Naive thymus-derived CD4-positive, alpha-beta T cell (primary cell): ENCODE measurements at places on chromosomes 2 and 18. TPM values are rescaled to one million over a fixed set of nuclear protein-coding genes. Genes with fewer than 3 reads are reported as not detected.

The MYO3B gene
- total RNA-seq, result not detected

The PAX3 gene
- not detected for total RNA-seq

The CAPN14 gene
- 0.18 and 0.24 TPM in 2 replicates for total RNA-seq

The STAT4 gene
- total RNA-seq, result 122 TPM

The CNDP1 gene
- total RNA-seq, result not detected

GRCh38 chr2:80670763-80671162, 366.2 kb upstream of the LRRTM1 start:
- DNase-seq, result no peak

DNA sequence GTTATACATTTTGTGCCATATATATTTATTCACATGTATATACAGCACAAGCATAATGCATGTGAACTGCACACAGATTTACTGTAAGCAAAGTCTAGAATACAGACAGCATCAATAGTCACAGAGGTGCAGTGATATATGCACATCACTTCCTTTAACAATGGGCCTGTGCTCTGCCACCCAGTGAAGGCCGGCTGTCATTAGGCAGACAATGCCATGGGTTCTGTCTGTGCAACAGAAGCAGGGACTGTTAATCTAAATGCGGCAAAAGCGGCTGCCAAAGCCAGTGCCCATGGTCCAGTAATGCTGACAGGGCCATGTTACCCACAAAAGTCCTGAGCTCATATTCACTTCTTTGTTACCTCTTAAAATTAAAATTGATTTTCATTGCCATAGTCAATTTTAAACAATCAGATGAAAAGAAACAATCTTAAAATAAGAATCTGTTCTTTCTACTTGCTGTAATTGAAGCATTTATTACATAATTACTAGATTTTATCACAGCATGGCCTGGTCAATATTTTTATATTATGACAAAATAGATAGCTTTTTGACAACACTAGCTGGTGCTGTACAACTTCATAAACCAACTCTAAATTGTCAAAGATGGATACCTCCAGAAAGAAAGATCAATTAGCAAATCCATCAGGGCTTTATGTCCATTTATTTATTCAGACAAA, 232.0 kb downstream of the STK39 start:
- DNase-seq, result no peak

DNA sequence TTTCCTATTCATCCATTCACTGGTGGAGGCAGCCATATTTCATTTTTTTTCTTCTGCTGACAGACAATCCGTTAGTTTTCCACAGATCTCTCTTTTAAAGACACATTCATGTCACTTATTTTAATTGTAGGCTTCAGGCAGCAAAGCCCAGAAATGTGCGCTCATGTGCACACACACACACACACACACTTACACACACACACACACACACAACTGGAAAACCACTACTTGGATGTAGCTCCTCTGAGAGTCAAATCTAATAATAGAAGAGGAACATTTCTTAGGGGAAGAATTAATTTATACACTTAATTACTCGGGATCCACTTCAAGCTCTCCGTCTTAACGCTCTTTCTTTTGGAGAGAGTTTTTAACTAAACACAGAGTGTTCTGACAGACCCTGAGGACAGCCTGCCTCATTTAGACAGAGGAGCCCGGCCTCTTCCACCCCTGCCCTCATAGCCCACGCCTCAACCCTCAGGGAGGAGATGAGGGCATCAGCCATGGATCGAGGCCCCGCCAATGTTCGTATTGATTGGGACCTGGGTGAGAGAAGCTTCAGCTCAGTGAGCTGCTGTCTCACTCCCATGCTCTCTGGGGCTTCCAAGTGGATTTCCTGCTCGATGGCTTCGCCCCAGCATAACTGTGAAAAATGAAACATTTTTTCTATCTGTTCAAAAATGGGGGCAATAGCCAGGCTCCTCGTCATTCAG, 261.4 kb upstream of the SKOR2 start:
- DNase-seq, result no peak

- DNase-seq, result no peak
These were observed 26.8 kb downstream of the ADRA2B start for GRCh38 chr2:96089356-96090195.

DNA sequence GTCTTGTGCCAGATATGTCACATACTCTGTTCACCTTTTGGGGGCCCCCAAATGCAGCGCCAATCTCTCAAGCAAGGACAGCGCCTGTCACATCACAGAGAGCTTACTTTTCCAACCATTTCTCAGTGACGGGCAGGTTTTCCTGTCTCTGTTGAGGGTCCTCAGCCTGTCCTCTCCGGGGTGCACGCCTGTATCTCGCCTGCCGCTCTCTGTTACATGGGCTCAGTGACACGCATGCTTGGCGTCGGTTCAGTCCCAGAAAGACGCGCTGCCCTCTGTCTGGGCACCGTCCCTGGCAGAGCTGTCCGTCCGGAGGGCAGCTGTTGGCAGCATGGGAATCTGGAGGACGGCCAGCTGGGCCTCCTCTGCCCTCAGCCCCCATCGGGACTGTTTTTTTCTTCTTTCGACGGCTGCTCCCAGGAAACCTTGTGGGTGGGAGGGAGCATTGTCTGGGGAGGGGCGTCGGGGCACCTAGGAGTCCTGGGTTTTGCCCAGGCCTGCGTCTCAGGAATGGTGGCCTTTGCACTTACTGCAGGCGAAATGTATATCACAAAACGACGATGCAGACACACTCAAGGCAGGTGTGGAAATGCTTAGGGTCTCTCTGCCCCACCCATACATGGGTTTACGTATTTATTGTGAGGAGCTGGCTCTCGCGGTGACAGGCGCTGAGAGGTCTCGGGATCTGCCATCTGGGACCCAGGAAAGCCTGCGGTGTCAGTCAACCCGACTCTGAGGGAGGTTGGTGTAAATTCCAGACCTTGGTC, 30.9 kb downstream of the RTP5 start:
- no peak for DNase-seq

DNA sequence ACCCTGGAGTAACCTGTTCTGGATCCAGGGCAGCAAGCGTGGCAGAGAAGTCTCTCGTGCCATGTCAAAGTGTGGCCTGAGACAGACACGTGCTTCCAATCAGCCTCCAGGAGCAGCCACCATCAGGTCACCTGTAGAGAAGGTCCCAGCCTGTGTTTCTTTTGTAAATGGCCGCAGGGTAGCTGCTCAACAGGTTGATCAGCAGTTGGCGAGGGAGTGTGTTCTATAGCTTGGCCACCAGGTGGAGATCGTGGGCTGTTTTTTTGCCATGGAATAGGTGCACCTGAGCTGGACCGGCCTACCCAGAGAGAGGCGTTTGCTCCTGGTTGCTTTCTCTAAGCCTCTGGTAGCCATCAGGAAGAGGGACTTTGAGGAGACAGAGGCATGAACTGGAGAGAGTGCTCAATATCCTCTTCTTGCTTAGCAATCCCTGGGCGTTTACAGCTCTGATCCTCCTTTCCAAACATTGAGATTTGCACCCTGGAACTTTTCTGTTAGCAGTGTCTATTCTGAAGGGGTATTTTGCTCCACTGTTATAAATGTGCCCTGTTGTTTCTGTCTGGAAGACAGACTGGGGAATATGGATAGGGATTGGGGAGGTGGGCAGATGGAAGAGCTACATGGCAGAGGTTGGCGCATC, 34.2 kb upstream of the EN1 start:
- DNase-seq, result peak; percentile 37

- DNase-seq, result no peak
These were observed 36.1 kb downstream of the NHEJ1 start for GRCh38 chr2:219124381-219125110.

DNA sequence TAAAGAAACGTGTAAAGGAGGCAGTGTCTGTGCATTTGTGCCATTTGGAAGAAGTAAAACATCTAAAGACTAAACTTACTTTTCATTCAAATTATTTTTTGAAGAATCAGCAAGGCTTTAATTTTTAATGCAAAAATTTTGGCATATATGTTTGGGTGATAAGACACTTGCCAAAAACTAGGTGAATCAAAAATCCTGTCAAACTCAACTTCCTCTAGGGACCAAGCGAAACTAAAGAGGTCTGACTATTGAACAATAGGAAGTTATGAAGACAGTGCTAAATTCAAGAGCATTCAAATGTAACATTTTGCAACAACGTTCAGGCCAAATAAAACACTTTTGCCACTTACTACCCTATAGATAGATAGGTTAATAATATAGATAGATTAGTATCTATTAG, 306.1 kb downstream of the NOL4 start:
- no peak for DNase-seq
